ENCODE measurements at places on chromosomes 3 and 15.

DNA sequence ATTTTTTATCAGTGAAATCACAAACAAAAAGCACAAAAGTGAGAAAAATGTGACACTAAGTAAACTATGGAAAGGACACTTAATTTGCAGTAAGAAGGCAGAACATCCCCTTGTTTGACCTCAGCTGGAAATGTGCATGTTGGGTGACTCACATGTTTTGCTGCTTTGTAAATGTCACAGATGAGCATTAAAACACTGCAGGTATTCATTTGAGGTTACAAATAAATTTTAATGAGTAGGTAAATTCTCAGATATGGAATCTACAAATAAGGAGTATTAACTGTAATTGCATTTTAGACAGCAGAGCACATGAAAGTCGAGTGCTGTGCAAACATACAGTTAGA is 20.3 kb downstream of the CHMP2B start:
- no peak for DNase-seq

- no peak for DNase-seq
These were observed 880.2 kb downstream of the ROBO1 start for GRCh38 chr3:78887547-78888011.

DNA sequence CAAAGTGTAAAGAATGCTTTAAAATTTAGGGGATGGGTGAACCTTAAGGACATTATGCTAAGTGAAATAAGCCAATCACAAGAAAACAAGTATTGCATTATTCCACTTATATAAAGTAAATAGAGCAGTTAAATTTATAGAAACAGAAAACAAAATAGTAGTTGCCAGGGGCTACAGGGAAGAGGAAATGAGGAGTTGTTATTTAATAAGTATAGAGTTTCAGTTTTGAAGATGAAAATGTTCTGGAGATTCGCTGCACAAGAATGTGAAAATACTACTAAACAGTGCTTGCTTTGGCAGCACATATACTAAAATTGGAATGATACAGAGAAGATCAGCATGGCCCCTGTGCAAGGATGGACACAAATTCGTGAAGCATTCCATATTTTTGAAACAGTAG is 32.0 kb downstream of the DNAH12 start:
- no peak for DNase-seq

DNA sequence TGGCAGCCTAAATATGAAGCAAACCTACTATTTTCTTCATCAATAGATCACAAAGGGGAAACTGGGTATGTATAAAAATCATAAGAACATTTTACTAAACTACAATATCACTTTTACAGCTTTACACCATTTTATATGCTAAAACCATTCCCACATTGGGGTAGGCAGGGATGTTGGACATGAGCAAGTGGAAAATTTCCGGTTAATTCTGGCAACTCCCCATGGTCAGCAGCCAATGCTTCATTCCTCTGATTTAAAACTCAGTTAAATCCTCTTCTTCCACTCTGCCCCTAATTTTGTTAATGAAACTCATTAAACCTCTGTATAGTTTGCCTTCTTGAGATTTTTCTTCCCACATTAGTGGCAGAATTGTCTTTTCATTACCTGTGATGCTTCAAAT is 552.5 kb upstream of the NECTIN3 start:
- no peak for DNase-seq

DNA sequence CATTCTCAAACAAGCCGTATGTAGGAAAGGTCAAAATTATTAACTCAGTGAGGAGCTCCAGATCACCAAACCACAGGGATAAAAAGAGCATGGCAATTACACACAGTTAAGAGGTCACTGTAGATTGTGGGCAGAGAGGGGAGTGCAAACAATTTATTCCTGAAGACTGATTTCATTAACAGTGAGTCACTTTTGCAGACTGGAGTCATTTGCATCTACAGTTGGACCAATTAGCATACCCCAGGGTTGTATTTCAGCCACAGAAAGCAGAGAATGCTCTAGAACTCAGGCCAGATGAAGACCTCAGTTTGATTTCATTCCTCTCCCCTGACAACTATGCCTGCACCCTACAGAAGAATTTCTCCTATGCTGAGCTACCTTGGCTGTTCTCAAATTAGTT is 40.1 kb downstream of the SETMAR start:
- DNase-seq = no peak

GRCh38 chr15:80831606-80832224 is 52.5 kb downstream of the CEMIP start:
- no peak for DNase-seq

- no peak for DNase-seq
These were observed 143.2 kb downstream of the FAM43A start for GRCh38 chr3:194828926-194829325.

- DNase-seq = no peak
These were observed 14.5 kb downstream of the GOLIM4 start for GRCh38 chr3:168081171-168081771.

- no peak for DNase-seq
These were observed 133.2 kb upstream of the CHRM5 start for GRCh38 chr15:33834892-33835743.

- no peak for DNase-seq
These were observed 69.4 kb downstream of the EXOG start for GRCh38 chr3:38565339-38566214.

DNA sequence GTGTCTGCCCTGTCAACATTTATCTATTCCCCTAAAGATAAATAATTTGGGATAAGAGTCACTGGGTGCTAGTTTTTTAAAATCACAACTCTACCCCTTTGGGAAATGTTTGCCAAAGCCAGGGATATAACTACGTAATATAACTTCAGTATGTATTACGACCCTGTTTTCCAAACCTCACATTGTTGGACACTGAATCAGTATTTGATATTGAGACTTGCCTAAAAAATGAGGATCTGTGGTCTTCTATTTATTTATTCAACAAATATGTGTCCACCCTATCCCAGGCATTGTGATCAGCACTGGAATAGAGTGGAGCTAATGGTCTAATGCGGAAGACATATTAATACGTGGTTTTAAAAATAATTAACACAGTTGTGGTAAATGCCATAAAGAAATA is 4.5 kb upstream of the MGA start:
- no peak for DNase-seq

DNA sequence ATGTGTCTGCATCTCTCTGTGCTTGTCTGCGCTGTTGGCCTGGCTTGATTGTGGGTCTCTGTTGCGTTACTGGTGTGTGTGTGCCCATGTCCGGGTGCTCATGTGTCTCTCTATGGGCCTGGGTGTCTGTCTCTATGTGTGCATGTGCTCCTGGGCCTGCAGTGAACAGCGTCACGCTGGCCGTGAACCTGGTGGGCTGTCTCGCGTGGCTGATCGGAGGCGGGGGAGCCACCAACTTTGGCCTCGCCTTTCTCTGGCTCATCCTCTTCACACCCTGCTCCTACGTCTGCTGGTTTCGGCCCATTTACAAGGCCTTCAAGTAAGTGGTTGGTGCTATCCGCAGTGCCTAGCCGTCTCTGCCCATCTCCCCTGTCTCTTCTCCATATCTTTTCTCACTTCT is 7.0 kb upstream of the PPCDC start:
- no peak for DNase-seq

DNA sequence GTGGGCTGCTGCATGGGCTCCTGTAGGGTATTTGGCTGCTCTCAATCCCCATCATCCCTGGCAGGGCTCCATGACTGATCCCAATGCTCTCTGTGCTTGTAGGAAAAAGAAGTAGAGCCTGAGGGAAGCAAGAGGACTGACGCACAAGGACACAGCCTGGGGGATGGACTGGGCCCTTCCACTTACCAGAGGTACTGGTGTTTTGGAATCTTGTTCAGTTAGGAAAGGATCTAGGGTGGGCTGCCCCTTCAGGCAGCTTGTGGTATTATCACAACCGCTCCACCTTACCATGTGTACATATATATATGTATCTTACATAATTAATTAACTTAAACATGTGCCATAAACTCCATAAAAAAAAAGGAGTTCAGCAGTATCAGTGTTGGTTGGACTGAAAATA is 1.3 kb downstream of the SLC28A2 start:
- no peak for DNase-seq

GRCh38 chr3:183527428-183528379 is 27.8 kb downstream of the KLHL6 start:
- no peak for DNase-seq

DNA sequence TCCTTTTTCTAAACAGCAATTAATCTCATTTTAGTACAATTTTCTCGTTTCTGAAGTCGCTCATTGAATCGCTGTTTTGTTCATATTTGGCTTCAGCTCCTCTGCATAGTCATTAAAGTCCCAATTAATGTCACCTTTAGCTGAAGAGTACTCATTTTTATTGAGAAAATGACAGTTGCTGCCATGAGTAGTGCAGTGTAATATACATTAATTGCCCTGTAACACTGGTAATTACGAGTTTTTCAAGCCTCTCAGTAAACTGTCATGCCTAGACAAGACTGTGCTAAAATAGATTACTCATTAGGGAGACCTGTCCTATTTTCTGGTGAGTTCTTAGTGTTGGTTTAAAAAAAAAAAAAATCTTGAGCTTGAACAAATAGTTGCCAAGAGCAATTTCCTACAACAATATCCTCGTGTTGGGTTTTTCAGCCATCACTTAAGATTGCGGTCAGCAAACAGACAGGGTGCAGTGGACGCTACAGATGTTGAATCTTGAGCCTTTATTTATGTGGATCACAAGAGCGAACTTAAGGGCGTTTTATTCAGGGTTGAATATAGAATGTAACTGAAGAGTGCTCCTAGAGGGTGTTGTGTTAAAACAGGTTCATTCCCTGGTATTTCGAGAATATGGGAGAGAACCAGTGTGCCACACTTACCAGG is 176.0 kb downstream of the CDIN1 start:
- DNase-seq = no peak

GRCh38 chr3:23161308-23161707 is 41.8 kb upstream of the UBE2E2 start:
- no peak for DNase-seq

GRCh38 chr15:27679731-27680471 is 419.2 kb downstream of the OCA2 start:
- no peak for DNase-seq

DNA sequence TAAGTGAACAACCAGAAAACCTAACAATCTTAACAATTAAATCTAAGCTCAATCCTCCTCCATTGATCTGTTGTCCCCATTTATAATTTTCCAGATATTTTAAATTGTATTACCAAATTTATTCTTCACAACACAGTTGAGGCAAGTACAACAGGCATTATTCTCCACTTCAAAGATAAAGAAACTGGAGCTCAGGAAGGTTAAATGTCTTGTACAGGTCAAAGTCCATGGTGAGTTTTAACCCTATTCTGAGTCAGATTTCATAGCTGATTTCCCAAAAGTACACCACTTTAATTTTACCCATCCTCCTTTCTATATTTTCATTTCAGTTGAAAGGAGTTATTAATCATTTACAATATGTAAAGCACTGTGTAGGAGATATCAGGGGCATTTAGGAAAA is 112.2 kb downstream of the FBXL22 start:
- DNase-seq = no peak

DNA sequence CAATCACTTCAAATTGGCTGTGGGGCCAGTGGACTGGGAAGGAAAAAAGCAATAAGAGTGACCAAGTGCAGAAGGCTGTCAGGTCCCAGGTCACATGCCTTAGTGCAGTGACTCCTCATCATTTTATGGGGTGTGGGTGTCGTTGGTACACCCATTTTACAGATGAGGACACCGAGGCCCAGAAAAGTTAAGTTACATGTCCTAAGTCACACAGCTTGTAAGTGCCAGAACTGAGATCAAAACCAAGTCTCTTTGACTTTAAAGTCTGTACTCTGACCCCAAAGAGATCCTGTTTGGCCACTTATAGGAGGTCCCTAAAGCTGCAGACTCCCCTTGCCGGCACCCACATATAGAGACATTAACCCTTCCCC is 63.0 kb upstream of the POLG start:
- no peak for DNase-seq

DNA sequence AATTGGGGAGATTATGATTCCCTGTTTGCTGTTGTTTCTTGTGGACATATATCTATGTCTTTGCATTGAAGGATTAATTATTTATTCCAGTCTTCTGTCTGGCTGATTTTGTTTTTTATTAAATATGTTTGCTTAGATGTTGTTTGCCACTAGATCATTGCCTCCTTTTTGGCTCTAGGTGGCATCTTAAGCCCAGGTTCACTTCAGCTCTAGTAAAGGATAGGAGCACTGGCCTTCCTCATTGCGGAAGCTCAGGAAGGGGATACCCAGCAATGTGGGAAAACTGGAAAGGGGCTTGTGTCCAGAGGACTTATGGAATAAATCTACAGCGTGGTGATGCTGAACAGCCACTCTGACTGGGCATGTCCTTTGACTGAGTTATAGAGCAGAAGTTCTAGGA is 821.6 kb downstream of the PDCD6IP start:
- no peak for DNase-seq

DNA sequence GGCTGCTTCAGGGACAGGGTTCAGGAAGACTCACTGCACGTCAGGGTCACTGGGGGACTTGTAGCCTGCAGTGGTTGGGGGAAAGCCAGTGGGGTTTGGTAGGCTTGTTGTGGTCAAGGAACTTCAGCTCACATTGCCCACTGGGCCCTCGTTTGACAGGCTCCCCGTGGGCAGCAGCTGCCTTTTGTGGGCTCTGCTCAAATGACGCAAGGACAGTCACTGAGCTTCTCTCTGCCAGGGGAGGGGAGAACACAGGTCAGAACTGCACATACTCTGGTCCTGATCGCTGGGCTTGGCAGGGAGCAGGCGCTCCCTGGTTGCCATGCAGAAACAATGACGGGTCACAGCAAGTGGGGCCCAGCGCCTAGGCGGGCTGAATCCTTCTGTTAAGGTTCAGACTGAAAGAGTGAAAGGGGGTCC is 45.5 kb downstream of the FAM174B start:
- no peak for DNase-seq

DNA sequence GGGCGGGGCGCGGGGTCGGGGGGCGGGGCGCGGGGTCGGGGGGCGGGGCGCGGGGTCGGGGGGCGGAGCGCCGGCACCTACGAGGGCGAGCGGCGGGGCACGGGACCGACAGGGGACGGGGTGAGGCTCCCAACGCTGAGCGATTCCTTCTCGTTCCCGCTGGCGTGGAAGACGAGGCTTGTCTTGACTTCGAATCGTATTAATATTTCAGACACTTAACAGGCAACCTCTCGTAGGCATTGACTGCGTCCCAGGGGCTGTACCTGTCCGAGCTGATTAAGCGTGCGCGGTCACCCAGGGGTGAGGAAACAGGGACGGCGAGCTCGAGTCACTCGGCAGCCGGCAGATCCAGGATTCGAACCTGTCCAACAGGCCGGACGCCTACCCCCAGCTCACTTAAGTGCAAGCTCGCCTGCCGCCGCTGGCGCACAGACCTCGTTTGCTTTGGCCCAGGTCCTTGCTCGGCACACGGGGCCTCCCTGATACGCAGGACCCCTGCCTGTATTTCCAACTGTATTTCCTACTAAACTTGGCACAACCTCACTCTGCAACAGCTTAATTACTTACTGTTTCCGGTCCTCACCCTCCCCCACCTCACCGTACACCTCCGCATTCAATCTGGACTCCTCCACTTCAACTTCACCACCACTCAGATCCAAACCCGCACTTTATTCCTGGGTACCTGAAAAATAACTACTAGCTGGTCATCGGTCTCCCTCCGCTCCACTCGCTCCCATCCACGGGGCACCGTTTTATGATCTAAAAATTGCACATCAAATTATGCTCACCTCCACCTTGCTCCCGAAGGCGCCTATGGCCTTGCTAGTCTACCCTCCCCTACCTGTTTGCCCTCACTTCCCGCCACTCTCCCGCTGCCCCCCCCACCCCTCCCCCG is 722 bp upstream of the ZXDC start:
- DNase-seq = no peak
